ENCODE measurements at places on chromosomes 1 and 21. TPM values are rescaled to one million over a fixed set of nuclear protein-coding genes. Genes with fewer than 3 reads are reported as not detected.

- no peak for DNase-seq
Measured at GRCh38 chr1:12608311-12608957, 9.6 kb downstream of the DHRS3 start.

DNA sequence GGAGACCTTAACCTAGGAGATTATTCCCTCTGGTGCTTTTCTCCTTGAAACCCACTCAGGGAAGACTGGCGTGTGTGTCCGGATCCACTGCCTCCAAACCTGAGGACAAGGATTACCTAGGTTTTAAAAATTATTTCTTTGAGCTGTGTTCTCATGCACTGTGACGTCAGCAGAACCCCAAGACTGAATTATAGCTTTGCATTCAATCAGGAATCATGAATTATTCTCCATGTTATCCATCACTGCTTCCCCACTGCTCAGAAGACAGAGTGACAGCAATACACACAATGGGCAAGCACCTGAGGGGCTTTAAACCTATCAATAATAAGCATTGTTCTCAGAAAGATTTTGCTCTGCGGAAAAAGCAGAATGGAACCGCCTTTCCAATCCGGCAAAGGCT lies 253.2 kb upstream of the FOXD3 start:
- DNase-seq = no peak

DNA sequence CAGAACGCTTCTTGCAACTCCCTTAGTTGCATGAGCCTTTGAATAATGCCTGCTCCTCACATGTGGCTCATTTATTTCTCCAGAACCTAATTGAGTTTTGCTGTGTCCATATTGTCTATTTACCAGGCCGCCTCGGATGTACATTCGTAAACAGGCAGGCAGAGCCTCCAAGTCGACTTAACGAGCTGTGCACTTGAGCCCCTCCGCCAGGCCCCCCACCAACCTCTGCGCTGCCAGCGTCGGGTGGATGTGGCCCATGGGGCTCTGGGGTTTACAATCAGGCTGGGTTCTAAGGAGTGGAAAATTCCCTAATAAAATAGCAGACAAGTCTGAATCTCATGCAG lies 106.1 kb downstream of the NPHP4 start:
- no peak for DNase-seq

DNA sequence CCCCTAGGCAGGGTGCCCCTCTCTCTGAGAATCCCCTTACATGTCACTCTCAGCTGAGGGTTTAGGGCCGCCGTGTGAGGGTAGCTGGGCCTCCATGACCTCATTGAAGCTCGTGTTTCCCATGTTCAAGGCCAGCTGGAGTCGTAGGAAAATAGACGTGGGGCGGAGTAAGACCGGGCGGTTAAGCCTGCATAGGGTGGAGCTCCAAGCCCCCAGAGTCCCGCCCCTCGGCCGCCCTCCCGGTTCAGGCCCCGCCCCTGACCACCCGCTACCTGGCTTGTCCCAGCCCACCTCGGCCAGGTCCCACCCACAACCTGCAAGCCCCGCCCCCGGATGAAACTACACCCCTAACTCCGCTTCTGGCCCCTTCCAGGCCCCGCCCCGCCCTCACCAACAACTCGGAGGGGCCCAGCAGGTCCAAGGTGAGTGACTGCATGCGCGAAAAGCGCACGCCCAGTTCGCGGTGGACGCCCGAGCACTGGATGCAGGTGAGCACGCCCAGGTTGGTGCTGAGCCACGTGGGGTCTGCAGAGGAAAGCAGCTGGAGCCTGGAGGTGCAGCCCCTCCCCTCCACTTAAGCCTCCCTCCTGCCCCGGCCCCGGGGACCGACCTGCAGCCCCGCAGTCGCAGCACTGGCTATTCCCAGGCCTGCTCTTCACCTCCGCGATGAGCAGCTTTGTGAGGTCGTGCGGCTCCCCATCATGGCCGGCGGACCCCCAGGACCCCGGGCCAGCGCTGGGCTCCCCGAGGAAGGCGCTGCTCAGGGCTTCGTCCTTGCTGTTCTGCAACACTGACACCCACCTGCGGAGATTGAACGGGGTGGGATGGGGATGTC lies 12.2 kb upstream of the TCEA3 start:
- DNase-seq = no peak

GRCh38 chr1:172906778-172907592 lies 143.8 kb downstream of the TNFSF18 start:
- DNase-seq = peak; percentile 82

- DNase-seq = no peak
Measured at GRCh38 chr1:156152628-156153027, 757 bp upstream of the SEMA4A start.

Gene HLX
- total RNA-seq = 2.9 TPM
